ENCODE measurements at places on chromosomes 3 and 15.

- DNase-seq = peak; percentile 79
Observed at GRCh38 chr15:65980824-65981456, 111.6 kb downstream of the RAB11A start.

- DNase-seq = no peak
Observed at GRCh38 chr15:77531191-77532000, 101.3 kb downstream of the LINGO1 start.

DNA sequence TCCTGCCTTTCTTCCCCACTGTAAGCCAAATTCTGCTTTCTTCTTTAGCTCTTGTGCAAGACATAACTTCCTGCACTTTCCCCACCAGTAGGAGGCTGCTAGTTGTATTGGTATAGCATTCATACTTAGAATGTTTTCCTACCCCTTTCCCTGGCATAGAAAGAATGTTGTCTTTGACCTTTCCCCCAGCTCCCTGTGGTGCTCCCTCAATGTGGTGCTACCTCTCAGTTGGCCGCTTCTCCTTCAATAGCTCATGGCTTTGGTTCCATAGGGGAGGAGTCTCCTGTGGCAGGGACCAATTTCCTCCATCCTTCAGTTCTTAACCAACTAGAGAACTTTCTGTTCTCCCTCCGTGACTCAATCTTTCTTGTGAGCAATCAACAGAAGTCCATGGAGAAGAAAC is 67.5 kb upstream of the AKAP13 start:
- peak; percentile 53 for DNase-seq

DNA sequence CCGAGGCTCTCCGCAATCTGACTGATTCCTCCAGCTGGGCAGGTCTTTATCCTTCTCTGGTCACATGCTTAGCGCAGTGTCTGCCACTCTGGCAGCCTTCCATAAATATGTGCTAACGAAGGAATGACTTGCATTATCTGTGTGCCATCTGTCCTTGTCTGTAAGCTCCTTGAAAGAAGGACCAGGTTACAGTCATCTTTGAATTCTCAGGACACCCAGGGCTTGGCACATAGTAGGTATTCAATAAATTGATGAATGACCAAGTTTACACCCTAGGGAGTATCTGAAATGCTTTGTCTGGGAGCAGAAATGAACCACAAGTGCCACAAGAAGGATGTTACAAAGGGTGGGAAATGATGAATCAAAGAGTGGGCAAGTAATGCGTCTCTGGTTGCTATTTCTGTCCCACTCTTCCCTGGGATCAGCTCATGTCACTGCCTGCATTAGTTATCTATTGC is 16.5 kb upstream of the FAM3D start:
- no peak for DNase-seq

GRCh38 chr3:167274141-167274874 is 105.8 kb downstream of the ZBBX start:
- no peak for DNase-seq

DNA sequence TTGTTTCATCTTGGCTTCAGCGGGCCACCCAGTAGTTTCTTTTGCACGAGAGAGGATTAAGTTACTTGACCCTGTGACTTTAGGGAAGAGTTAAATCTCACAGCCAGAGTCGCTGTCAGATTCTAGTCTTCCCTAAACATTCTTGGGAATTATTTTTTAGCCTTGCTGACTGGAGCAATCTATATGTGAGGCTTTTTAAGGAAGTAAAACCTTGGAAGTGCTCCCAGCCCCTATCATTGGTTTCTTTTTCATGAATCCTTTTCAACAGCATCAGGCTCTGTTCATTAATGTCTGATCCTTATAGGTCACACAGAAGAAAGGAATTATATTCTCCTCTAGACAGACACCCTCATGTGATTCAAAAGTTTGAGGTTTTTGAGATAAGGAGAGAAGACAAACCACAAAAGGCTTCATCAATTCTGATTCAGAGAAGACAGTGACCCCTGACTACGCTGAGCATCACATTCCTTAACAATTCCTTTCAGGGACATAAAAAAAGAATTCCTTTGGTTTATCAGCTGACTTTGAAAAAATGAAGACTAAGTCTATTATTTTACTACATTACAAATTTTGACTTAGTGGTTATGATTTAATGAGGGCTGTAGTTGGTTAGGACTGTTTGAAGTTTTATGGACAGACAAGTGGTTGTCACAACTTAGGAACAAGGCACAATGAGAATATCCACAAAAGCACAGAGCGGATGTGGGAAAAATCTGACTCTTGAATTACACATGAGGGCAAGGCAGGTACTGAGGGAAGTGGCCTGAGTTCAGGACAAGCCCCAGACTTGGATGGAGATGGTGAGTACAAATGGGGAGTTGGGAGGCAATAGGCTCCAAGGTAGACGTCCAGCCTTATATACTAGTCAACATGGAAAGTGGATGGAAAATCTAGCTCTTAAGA is 171.1 kb upstream of the STT3B start:
- peak; percentile 86 for DNase-seq

GRCh38 chr15:42737529-42738328 is 801 bp upstream of the CDAN1 start:
- DNase-seq = peak; percentile 4

GRCh38 chr3:170508291-170508690 is 77.6 kb downstream of the SLC7A14 start:
- DNase-seq = no peak

DNA sequence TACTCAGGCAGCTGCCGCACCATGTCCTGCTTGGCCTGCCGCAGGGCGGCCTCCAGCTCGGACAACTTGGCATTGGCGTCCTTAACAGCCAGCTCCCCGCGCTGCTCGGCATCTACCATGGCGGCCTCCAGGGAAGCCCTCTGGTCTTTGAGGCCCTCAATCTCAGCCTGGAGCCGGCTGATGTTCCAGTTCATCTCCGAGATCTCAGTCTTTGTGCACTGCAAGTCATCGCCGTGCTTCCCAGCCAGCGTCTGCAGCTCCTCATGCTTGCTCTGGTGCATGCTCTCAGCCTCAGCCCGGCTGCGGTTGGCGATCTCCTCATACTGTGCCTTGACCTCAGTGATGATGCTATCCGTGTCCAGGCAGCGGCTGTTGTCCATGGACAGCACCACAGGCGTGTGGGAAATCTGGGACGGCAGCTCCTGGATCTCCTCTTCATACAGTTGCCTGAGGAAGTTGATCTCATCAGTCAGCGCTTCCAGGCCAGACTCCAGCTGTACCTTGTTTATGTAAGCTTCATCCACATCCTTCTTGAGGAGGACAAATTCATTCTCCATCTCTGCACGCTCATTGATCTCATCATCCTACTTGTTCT is 15.5 kb upstream of the PSTPIP1 start:
- DNase-seq = peak; percentile 61

DNA sequence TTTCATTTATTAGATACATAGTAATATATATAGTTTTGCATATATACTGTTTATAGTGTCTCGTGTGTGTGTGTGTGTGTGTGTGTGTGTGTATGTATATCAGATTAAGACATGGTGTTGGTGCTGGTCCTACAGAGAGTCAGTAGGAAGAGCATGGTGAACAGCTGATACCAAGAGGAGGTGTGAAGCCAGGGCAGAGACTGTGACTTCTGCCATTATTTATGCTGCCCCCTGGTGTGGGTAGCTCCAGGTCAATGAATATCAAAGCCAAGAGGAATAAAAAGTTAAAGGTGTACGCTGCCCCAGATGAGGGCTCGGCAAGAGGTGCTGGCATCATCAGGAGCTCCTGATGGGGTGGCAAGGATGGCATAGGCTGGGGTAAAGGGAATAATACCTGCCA is 299.5 kb upstream of the RASGRP1 start:
- no peak for DNase-seq

- DNase-seq = no peak
Observed at GRCh38 chr3:100697723-100698285, 11.5 kb upstream of the TFG start.

GRCh38 chr15:99721896-99722295 is 11.3 kb downstream of the LYSMD4 start:
- DNase-seq = no peak

GRCh38 chr15:64877435-64877834 is 34.3 kb upstream of the ANKDD1A start:
- DNase-seq = no peak

DNA sequence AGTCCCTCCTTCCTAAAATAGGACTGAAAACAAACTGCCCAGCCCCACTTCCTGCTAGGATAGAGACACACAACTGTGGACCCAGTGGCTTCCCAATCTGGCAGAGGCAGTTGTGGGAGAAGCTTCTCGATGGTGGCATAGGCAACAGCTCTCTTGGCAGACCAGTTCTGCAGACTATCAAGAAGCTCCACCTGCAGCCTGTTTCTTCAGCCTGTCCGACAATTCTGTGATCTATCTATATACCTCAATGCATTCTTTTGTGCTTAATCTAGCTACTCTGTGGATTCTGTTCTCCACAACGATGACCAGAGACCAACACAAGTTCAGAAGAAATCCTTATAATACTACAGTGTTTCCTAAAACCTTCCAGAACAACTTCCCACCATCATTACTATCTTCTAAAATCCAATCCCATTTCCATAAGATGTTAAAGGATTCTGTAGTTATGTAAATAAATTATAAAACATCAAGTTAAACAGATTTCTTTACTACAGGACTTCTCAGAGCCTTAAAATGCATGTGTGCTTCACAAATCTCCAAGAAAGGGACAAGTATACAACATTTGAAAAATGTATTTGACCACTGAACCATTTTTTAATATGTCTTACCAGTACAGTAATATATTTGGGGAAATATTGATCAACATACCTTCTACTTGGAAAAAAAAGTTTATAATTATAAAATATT is 57.7 kb downstream of the IGF2BP2 start:
- peak; percentile 30 for DNase-seq

DNA sequence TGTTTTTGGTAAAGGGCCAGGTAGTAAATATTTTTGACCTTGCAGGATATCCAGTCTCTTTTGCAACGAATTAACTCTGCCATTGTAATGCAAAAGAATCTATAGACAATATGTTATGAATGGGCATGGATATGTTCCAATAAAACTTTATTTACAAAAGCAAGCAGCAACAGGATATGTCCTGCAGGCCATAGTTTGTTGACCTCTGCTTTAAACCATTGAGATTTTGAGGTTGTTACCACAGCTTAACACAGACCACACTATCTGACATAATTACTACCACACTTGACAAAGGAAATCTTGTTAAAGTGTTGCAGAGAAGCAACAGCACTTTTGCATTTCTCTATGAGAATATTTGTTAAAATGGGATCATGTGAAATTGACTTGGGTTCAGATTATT is 349.3 kb downstream of the ERC2 start:
- no peak for DNase-seq

GRCh38 chr3:154121701-154122551 is 736 bp downstream of the ARHGEF26 start:
- DNase-seq = peak; percentile 23

Data from IMR-90 (cell line).